Esophagus squamous epithelium (tissue), 5 donors: ENCODE measurements at places on chromosomes 13 and 19.

DNA sequence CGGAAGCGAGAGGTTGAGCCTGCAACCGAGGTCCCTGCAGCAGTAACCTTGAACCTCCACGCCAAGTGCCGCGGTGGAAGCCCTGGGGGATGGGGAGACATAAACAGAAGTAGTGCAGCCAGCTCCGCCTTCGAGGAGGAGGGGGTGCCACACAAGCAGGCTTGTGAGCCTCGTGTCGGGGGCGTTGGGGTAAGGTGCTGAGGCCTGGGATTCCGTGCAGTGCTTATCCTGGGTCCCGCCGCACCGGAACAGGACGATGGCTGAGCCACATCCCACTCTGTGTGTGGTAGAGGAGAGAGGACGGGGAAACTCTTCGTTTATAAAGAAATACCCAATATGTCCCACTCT is 51.0 kb downstream of the SOX1 start:
- DNase-seq, result no peak

- no peak for DNase-seq
Measured at GRCh38 chr19:7868326-7868670, 5.9 kb downstream of the PRR36 start.

- no peak for DNase-seq
Measured at GRCh38 chr13:41641429-41641828, 184.1 kb downstream of the RGCC start.

DNA sequence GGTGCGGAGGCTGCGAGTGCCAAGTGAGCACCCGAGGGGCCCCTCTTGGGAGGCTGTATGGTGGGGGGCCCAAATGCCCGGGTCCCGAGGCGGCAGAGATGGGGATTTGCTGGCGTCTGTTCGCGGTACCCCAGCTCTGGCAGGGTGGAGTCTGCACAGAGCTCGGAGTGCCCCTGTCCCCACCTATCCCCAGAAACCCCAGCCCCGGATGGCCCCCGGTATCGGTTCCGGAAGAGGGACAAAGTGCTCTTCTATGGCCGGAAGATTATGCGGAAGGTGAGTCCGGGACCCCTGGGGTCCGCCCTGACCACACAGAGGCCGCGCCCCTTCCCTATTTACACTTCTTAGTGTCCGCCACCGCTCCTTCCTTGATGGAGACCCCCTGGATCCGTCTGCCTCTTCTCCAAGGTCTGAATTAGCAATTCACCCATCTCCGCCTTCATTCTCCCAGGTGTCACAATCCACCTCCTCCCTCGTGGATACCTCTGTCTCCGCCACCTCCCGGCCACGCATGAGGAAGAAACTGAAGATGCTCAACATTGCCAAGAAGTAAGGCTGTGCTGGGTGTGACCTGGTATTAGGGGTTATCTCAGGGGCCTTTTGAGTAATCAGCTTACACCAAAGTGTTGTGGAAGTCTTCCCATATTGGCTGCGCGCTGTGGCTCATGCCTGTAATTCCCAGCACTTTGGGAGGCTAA is 630 bp downstream of the PNPLA6 start:
- no peak for DNase-seq

- DNase-seq, result no peak
Measured at GRCh38 chr13:61258185-61258584, 157.5 kb downstream of the PCDH20 start.

DNA sequence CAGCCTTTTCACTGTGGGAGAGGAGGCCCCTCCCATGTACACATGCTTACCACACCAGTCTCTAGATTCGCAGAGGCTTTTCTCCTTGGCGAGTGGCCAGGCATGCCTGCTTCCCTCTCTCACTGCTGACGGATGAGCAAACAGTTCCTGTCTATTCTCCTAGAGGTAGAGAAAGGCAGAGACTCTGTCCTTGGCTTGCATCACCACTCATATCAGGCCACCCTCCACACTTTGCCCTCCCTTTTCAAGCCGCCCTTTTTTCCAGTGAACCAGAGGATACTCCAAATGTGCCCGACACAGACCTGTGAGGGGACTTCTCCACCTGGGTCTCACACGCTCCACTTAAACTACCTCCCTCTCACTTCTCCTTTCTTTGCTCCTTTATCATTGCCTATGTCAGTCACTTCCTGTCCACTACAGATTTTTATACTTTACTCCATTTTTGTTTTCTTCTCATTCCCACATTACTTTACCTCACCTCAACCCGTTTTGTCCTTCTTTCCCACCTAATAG is 284.6 kb downstream of the DNAJC15 start:
- no peak for DNase-seq

GRCh38 chr19:30173593-30174356 is 198.4 kb upstream of the ZNF536 start:
- no peak for DNase-seq

DNA sequence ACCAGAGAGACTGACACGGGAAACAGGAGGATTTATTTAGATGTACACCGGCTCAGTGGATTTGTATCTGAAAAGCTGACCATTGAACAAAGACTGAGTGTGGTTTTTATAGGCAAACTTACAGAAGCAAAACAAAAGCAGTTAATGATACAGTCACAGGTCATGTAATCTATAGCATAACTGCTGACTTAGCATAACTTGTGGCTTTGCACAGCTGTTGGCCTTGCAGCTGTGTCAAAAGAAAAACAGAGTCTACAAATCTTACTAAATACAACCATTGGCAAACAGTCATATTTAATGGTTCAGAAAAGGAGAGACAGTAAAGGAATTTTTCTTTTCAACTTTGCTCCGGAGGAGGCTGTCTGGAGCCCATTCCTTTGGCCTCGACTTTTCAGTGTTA is 2.3 kb upstream of the ILF3 start:
- no peak for DNase-seq

DNA sequence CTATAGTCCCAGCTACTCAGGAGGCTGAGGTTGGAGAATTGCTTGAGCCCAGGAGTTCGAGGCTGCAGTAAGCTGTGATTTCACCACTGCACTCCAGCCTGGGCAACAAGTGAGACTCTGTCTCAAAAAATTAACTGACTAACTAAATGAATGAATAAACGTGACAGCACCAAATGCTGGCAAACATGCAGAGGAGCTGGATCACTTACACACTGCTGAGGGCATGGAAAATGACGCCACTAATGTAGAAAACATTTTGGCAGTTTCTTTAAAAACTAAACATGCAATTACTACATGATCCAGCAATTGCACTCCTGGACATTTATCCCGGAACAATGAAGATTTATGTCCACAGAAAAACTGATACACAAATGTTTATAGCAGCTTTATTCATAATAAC is 31.3 kb upstream of the GTF3A start:
- no peak for DNase-seq

DNA sequence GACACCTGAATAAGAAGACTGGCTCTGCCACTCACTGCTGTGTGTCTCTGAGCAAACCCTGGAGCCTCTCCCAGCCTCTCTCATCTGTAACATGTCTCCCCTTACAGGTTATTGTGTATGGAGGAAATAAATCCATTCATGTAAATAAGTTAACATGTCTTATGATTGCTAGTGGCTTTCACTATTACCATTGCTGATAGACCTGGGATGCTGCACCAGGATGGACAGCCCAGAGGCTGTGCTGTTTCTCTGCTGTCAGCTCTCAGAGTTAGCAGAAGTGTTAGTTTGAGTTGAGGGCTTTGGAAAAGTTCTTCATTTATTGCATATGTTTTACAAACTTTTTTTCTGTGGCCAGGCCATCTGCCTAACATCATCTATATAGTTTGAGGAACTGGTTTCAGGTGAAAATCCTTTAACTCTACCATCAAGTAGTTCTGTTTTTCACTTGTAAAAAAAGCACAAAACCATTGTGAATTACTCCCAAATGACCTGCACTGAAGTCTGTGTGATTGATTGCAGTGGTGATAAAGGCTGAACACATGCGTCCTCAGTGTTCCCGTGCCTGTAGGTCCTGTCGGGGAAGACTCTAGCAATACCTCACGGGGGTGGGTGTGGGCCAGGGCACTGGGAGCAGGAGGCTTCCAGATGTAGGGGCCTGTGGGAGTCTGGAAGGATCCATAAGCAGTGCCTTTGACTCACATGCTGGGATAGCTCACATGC is 24.6 kb downstream of the MPHOSPH8 start:
- no peak for DNase-seq

GRCh38 chr13:107450931-107451330 is 764.4 kb downstream of the LIG4 start:
- DNase-seq, result no peak

GRCh38 chr19:51137792-51138425 is 4.2 kb upstream of the SIGLEC7 start:
- no peak for DNase-seq

- no peak for DNase-seq
Measured at GRCh38 chr19:41554907-41555306, 21.1 kb upstream of the CEACAM21 start.

- DNase-seq, result no peak
Measured at GRCh38 chr13:106464076-106464475, 71.4 kb downstream of the EFNB2 start.

- no peak for DNase-seq
Measured at GRCh38 chr13:62678039-62678438, 1262.4 kb upstream of the PCDH20 start.

GRCh38 chr13:52374873-52375411 is 31.0 kb downstream of the THSD1 start:
- no peak for DNase-seq

GRCh38 chr19:12785431-12786031 is 5.8 kb upstream of the JUNB start:
- DNase-seq, result no peak

- no peak for DNase-seq
Measured at GRCh38 chr13:79361299-79361698, 44.8 kb downstream of the RBM26 start.

GRCh38 chr19:19304186-19304965 is 15.9 kb downstream of the SUGP1 start:
- DNase-seq, result no peak

GRCh38 chr19:19548915-19549759 is 11.1 kb downstream of the CILP2 start:
- DNase-seq, result no peak

DNA sequence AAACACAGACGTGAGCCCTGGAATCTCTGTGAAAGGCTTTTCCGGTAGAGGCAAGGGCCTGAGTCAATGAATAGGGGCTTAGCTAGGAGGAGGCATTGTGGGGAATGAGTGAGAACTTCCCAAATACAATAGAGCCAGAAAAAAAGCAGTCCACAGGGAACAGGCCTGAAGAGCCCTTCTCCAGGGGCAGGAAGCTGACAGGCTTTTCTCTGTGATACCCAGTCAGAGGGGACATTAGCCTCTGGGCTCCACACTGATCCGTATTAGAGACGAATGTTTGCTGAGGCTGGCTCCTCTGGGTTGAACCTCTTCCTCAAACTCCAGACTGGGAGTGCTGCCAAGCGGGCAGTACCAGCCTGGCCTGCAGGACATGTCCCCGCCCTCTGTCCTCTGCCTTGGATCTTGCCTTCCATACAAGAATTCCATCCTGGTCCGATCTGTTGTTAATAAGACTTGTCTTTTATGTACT is 2.3 kb downstream of the DHRS12 start:
- DNase-seq, result no peak
